Stimulated activated CD4-positive, alpha-beta T cell treated with anti-CD3 and anti-CD28 coated beads, Interleukin-1b, Interleukin-23, amount 100 ng/mL, for 4 hours (primary cell): ENCODE measurements at places on chromosomes 3 and 15.

DNA sequence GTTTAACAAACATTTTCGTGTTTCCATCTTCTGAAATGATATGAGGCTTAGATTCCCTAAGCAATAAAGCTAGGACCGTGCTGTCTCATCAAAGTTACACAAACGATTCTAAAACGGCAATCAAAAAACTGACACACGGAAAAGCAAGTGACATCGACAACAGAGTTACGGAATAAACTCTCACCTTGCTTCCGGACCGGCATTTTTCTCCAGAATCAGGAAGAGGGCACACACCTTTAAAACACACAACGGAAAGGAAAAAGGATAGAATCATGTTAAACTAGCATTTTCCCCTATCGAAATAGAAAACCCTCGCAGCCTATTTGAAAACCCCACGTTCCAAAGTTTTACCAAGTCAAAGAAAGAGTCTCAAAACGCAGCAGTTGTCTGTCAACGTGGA, 1.4 kb downstream of the DLG1 start:
- no peak for DNase-seq

DNA sequence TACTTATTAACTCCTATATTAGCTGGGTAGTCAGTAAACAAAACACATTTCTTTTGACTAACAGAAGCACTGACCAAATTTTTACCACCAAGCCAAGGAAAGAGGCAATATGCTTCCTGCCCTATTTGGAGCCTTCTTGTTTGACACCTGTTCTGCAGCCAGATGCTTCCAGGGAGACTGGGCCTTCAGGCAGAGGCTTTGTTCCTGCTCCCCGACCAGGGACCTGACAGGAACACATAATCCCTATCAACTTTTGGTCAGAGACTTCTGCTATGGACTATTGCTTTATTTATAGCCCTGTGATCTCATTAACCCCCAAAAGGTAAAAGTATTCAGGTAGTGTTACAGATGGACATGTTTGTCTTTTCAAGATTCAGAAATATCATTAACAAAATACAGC, 541.3 kb downstream of the NTRK3 start:
- no peak for DNase-seq

- DNase-seq = no peak
These were observed 51.7 kb downstream of the SCN11A start for GRCh38 chr3:39000008-39000450.

DNA sequence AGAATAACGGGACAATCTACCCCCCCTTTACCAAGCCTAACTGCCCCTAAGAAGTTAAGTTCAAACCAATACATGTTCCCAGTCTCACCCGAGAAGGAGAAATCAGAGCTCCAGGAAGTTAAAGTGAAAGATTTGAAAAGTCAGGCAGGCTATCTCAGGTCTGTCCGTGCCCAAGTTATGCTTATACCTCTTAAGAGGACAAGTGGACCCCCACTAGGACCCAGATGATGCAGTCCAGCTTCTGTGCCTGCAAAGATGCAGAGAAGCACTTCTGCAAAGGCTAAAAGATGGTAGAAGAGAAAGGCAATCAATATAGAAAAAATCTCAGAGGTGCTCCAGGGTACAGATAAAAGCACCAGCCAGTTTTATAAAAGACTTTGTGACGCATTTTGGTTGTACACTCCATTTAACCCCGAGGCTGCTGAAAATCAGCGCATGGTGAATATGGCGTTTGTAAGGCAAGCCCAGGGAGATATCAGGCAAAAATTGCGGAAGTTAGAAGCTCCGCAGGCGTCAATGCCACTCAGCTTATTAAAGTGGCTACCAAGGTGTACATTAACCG, 9.8 kb upstream of the SLC9C1 start:
- DNase-seq = no peak

DNA sequence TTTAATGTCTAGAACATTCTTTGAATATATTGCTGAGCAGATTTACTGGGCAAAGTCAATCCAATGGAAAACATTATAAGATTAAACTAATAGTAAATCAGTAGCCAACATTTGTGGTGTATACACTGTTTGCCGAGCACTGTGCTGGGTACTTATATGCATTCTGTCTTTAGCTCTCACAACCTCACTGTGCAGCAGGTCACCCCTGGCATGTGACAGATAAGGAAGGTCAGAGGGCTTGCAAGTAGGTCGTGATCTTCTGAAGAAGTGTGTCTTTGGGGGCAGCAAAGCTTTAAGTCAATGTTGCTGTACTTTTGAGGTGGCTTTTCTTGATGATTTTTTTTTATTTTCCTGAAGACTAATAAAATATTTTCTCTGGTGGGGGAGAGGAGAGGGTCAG, 62.2 kb downstream of the TCAIM start:
- DNase-seq = no peak

- DNase-seq = no peak
These were observed 26.7 kb downstream of the KCNMB2 start for GRCh38 chr3:178562947-178563232.

- no peak for DNase-seq
These were observed 20.4 kb downstream of the UROC1 start for GRCh38 chr3:126496894-126497850.

DNA sequence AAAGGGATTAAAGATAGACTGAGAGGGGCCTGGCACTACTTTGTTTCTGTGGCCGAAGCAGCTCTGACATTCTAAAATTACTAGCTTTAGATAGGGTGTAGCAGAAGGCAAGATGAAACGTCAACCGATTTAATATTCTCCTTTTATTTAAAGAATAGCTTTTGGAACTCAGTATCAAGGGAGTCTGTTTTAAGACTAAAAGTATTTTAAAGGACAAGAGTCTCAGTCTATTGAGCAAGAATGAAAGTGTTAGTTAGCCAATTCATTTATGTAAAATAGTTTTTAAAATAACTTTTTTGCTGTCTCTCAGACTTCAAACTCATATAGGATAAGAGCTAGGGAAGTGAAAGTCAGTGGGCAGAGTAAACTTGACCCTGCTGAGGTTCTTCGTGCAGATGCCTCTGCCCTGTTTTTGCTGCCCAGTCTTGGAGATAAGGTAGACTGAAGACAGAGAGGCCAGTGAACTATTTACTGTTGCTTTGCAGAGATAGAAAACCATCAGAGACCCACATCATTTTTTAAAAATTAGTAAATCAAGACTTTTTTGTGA, 1090.9 kb downstream of the ROBO2 start:
- DNase-seq = no peak

- no peak for DNase-seq
These were observed 232.0 kb downstream of the CD47 start for GRCh38 chr3:107858876-107859275.

- no peak for DNase-seq
These were observed 50.1 kb downstream of the SLC6A20 start for GRCh38 chr3:45746165-45746776.

DNA sequence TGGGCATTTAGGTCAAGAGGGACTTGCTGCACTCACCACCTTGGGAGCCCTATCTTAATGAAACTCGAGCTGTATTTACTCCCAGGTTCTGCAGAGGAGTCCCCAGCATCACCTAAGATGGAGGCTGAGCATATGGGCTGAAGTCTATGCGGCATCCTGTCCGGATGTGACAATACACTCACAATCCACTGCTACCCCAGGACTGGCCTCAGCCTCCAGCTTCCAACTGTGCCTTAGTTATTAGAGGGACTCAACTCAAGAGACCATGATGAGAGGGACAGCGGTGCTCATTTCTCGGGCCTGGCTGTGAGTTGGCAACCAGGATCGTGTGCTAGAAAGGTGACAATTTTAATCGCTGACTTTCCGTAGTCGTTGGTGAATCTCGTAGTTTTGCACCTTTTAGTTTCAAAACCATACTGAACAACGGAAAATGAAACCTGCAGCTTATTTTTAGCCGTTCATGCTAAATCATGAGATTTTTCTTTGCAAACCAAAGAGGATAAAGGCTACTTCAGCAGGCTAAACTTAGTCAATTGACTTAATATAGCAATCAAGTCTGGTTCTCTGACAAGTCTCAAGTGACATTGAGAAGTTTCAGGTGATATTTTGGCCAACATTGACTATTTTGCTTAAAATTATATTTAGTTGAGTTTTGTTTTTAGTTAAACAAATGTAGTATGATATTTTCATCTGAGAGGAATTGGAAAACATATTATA, 11.1 kb downstream of the ZBTB38 start:
- no peak for DNase-seq

DNA sequence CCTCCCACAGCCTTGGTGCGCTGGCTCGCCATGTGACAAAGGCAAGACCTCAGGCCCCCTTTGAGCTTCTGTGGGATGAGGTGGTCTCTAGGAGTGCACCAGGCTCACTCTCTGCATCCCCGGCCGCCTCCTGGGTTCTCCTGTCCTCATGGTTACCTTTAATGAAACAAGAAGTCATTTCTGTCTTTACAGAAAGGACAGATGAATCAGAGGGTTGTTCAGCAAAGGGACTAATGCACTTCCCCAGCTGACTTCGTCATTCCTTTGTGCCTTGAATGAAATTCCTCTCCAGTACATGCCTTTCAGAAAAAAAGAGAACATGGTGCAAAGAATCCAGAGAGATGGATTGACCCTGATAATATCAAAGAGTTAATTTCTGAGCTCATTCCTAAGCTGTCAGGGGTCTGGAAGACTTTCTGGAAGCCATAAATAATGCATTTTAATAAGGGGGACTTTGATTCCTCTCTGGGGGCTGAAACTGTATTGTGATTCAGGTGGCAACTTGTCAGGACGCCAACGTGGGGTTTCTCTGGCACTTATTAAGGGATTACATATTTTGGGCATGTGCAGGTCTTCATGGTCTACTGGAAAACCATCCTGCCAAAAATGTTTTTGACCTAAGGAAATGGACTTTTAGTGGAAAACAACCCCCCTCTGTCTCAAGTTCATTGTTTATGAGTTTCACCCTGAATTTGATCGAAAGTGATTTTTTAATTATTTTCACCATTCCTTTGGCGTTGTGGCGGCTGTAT, 122.7 kb downstream of the FBLN2 start:
- no peak for DNase-seq

- no peak for DNase-seq
These were observed 167.6 kb upstream of the ST8SIA2 start for GRCh38 chr15:92226020-92226612.

- no peak for DNase-seq
These were observed 194.3 kb downstream of the IL5RA start for GRCh38 chr3:2915826-2916225.

GRCh38 chr15:33852570-33852969, 115.7 kb upstream of the CHRM5 start:
- DNase-seq = no peak

DNA sequence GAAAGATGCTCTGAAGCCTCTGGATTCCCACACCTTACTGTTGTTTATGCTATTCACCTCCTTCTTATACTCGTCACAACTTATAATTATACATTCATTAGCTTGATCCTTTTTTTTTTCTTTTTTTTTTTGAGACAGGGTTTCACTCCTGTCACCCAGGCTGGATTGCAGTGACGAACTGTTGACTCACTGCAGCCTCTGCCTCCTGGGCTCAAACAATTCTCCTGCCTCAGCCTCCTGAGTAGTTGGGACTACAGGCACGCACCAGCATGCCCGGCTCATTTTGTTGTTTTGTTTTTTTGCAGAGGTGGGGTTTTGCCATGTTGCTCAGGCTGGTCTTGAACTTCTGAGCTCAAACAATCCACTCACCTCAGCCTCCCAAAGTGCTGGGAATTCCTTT, 143.6 kb downstream of the PLCL2 start:
- DNase-seq = no peak

GRCh38 chr15:43775411-43775965, 1.3 kb downstream of the ELL3 start:
- DNase-seq = no peak

GRCh38 chr3:27221264-27221932, 147.8 kb downstream of the NEK10 start:
- DNase-seq = no peak

GRCh38 chr15:70017801-70018200, 79.9 kb downstream of the TLE3 start:
- DNase-seq = no peak

DNA sequence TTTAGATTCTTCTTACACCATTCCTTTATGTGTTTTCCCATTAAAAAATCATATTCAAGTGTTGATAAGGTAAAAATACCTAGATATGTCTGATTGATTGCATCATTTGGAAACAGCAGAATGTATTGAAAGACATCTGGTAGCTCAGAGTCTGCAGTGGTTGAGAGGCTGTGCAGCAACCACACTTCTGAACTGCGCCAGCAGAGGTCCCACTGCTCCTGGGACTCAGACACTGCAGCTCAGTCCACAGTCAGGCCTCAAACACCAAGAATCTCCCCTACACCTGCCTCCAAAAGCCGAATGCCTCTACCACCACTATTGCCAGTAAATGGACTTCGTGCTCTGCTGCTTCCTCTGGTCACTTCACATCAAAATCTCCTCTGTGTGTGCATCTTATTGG, 176.9 kb upstream of the LMCD1 start:
- no peak for DNase-seq

GRCh38 chr3:126911162-126912026, 71.5 kb upstream of the PLXNA1 start:
- DNase-seq = peak; percentile 20

GRCh38 chr3:94626573-94626972, 563.7 kb downstream of the NSUN3 start:
- DNase-seq = no peak

GRCh38 chr3:178086144-178086825, 450.0 kb upstream of the KCNMB2 start:
- no peak for DNase-seq

- DNase-seq = no peak
These were observed 104.6 kb downstream of the IL1RAP start for GRCh38 chr3:190618330-190619030.

- no peak for DNase-seq
These were observed 37.0 kb downstream of the FEM1B start for GRCh38 chr15:68314563-68314962.

DNA sequence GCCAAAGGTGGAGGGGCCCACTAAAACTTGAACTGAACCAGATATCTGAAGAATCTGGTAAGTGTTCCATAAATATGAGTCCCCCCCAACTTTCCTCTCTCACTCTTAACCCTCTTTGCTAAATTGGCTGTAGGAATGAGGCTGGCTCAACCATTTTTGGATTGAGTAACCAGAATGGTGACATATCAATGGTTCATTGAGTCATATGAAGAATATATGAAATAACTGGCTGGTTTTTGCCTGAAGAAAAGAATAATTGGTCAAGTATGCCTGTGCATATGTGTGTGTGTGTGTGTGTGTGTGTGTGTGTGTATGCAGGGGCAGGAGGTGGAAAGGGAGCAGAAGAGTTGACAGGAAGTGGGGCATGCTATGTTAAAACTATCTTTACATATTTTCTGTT, 472.9 kb upstream of the THBS1 start:
- DNase-seq = no peak

- no peak for DNase-seq
These were observed 51.0 kb downstream of the ZDHHC19 start for GRCh38 chr3:196159952-196160804.
